ENCODE measurements at places on chromosomes 7 and 10.
A peak's percentile ranks its signal among the peaks of the same experiment; 100 is the strongest.

DNA sequence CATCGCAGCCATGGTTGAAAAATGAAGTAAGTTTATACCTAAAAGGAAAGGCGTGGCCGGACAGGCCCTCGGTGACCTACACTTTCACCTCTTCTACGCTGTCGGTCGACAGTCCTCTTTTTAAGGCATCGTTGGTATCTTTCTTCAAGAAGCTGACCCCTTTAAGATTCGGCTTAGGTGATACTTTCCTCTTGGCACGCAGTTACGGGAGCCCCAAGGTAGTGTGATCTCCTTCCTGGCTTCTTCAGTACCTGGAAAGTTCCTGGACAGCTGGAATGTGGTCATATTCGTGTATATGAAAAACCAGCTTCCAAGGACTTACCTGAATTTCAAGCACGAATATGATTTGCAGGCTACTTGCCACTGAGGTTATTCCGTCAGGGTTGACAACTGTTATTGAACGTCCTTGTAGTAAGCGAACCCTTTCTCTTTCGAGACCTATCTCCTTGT, 885 bp upstream of the SYPL1 start:
- no peak for DNase-seq

DNA sequence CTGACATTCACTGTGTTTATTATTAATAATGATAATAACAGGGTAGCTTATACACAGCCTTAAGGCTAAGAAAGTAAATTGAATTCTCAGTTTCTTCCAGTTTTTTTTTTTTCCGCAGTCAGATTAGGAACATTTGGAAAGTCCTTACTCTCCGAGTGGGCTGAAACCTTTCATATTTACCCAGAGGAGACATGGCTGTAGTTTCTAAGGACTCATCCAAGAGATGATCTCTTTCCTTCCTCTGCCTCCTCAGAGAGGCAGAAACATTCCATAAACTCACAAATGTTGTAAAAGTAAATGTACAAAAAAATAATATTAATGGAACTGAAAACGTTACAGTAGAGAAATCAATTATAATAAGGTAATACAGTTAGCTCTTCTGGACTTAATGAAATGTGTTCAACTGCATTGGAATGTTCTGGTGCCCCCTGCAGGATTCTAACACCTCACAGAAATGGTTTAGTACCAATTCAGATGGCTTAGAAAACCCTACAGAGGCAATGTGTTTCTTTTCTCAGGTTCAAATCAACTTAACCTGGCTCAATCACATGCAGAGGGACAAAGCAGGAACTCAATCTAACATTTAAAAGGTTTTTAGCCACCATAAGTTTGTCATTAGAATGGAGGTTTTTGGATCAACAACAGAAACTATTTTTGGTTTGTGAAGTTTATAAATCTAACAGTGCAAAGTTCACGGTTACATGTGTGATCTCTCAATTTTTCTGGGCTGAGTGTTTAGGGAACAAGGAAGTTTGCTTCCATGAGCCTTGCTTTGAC, 71.7 kb downstream of the ICA1 start:
- no peak for DNase-seq

DNA sequence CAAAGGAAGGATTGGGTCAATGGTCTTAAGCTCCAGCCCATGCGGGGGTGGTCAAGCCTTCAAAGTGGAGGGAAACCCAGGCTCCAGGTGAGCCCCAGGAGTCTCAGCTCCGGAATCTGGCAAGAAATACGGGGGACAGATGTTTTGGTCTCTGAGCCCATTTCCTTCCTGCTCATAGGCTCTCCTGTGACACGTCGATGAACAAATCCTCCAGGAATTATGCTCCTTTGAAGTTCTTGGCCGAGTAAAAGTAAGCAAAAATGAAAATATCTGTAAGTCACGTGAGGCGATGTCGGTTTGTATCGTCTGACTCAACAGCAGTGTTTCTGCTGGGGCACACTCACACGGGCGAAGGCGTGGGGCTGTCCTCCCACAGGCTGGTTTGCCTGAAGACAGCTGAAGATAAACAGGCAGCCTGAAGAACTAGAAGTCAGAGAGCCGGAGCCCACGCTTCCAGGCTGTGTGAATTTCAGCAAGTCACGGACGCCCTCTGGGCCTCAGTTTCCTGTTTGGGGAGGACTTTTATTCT, 52.6 kb upstream of the SMNDC1 start:
- DNase-seq: no peak

DNA sequence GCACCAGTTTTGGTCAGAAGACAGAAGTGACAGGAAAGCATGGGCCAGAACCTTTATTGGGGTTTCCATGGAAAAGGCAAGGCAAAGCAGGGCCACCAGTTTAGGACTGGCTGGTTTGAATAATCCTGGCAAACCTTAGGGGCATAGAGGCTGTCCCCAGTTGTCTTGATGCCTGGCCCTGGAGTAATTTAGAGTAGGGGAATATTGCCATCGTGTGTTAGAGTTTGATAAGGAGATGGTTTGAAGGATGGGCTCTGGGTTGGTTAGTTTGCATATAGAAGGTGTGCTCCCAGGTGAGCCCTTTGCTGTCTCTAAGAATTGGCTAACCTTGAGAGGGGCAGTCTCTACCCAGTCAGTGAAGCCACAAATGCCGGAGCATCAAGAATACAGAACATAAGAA, 79.6 kb downstream of the ZNF777 start:
- DNase-seq: no peak

GRCh38 chr10:133278577-133279265, 2.1 kb upstream of the ADAM8 start:
- DNase-seq: no peak

DNA sequence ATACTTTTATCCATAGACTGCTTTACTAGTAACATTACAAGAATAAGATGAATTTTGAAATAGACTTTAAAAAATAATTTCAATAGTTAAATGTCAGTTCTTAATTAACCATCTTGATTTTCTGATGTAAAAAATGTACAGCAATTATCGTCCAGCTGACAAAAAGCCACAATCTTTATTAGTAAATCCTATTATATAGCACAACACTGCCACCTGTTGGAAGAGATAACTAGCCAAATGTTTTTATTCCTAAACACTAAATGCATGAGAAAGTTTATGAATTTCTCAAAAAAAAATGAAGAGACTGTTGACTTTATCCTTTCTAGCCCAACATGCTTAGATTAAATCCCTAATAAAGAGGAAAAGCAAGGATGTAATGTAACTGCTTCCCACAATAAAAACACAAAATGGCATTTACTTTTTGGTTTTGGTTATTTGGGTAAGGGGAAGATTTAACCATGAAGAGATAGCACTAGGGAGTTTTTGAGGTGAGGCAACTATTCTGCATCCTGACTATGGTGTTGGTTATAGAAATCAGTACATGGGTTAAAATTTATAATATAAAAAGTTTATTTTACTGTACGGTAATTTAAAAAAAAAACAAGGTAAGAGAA, 8.0 kb downstream of the COA1 start:
- no peak for DNase-seq

GRCh38 chr7:24972166-24972477, 7.9 kb downstream of the OSBPL3 start:
- DNase-seq: no peak

DNA sequence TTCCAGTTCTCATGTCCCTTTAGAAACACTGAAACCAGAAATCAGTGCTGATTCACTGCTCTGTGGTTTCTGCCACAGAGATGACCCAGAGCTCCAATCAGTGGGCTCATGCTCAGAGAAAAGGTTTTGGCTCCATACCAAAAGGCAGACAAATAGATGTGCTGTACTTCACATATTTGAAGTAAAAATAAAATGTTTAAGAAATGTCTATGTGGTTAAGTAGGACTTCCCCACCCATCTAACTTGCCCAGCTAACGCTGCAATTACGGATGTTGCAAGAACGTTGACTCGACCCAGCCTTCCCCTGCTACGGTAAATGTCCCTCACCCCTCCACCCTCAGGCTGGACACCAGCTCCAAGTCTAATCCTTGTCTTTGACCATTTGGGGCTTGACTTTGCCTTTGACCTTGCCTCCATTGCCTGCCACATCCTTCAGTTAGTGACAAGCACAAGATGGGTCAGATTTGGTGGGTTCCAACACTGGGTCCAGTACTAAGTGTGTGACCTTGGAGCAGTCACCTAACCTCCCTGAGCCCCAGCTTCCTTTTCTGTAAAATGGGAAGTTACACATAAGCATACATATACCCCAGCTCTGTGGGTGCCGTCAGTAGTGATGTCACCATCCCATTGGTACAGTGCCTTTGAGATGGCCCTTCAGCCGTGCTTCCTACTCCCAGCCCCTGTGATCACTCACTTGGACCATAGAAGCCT, 95.8 kb downstream of the CHST15 start:
- no peak for DNase-seq

DNA sequence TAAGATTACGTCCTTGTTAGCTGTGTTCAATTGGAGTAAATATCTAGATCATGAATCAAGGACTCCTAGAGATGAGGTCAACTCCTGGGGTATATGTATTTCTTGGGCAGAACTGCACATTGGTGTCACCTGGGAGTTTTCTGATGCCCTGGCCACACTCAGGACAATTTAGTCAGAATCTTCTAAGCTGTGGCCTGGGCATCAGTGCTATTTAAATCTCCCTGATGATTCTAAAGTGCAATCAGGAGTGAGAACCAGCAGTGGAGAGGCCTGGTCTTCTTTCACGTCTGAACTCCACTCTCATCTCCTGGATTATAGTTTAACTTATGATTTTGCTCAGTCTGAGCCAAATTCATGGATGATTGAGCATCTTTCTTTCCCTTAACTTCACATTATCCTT, 218.0 kb downstream of the BMPER start:
- no peak for DNase-seq

- no peak for DNase-seq
These were observed 217.2 kb downstream of the REEP3 start for GRCh38 chr10:63738410-63738809.

DNA sequence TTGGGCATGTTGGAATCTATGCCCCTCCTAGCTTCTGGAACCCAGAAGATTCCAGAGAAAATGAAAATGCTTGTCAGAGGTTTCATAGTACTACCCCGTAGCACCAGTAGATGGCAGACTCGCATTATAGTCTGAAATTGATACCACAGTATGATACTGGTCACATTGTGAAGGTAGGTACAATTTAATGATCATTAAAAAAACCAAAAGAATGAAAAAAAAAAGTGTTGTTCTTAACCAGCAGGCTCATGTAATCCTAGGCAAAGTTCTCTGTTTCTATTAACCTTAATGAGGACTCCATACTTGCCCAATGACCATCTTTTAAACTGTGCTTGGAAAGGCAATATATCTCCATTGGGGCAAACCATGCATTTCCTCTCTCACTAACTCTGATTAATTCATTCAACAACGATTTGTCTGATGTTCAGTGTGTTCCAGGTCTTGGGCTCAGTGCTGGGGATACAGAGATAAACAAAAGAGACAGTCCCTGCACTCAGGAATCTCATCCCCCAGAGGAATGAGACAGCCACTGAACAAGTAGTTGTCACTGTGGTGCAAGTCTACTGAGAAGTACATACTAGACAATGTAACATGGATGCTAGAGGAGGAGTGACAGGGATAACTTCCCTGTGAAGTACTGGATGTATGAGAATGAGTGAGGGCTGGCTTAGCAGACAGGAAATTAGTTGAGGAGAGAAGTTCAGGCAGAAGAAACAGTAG, 223.5 kb upstream of the PHYHIPL start:
- peak; percentile 34 for DNase-seq

GRCh38 chr7:44986218-44987053, 7.6 kb upstream of the MYO1G start:
- peak; percentile 97 for DNase-seq

DNA sequence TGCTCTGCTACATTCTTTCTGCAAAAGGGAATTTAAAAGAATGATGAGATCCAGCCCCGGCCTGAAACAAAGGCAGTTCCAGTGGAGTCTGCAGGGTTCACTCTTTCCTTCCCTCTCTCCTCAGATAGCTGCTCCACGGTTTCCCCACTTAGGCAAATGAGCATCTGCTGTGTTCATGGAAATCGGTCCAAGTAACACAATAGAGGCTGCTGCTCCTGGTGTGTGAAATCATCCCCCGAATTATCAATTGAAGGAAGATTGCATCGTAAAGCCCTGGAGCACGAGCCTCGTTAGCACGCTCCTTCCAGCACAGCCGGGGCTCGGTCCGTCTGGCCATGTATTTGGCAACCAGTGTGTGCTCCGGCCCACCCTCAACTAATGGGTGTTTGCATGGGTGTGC, 108.3 kb upstream of the DPP6 start:
- no peak for DNase-seq

GRCh38 chr7:34320412-34320811, 337.6 kb upstream of the NPSR1 start:
- no peak for DNase-seq

DNA sequence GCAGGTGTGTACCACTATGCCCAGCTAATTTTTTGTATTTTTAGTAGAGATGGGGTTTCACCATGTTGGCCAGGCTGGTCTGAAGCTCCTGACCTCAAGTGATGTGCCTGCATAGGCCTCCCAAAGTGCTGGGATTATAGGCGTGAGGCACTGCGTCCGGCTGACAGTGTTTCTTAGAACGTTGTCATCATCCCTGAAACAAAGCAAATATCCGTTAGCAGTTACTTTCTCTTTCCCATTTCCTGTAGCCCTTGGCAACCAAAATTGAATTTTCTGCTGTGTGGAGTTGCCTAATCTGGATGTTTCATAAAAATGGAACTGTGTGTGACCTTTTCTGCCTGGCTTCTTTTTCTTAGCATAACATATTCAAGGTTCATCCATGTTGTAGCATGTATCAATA, 22.4 kb downstream of the ZNF33A start:
- DNase-seq: no peak

DNA sequence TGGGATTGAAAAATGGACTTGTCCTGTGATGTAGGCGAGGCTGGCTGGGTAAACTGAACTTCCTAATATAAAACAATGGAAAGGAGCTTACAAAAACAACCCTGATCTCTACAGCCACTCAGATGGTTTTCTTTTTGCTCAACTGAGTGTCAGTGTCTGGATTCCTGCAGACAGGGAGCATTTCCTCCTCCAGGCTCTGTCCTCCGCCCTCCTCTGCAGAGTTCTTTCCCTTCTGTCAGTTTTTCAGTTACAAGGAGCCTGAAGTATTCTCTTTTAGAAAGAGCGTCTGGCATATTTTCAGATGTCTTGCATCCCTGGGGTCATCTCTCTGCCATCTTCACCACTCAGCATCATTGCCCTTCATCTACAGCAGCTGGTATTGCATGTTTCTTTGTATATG, 50.0 kb upstream of the PITRM1 start:
- no peak for DNase-seq

DNA sequence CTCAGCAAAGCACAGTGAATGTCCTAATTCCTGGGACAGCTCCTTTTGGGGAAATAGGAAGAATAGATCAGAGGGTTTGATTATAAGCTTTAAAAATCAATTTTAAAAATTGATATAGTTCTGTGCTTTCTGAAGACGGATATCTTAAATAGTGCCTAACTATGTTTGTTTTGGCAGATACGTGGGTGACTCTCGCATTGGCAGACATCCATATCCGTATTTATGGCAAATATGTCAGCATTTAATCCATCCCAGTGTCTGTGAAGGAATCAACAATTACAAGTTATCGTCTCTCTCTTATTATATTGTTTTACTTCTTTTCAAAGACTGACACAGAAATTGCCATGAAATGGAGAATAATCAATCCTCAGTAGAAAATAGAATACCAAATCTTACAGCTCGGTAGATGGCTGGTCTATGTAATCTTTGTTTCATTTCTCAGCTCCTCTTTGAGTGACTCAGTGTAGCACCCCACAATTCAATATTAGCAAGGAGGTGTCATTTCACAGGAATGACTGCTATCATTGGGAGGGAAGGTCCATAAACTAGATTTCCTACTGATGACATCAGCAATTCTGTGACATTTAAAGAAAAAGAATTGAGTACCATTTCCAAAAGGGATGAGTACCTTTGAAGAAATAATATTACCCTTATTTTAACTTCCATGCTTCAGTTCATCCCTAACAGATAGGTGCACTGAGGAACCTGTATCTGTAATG, 186.4 kb upstream of the NFE2L3 start:
- no peak for DNase-seq

All from left lung (tissue), 14 donors.